ENCODE measurements at places on chromosomes 11 and 22.

- no peak for DNase-seq
These were observed 18.0 kb downstream of the FAM227A start for GRCh38 chr22:38638216-38638615.

DNA sequence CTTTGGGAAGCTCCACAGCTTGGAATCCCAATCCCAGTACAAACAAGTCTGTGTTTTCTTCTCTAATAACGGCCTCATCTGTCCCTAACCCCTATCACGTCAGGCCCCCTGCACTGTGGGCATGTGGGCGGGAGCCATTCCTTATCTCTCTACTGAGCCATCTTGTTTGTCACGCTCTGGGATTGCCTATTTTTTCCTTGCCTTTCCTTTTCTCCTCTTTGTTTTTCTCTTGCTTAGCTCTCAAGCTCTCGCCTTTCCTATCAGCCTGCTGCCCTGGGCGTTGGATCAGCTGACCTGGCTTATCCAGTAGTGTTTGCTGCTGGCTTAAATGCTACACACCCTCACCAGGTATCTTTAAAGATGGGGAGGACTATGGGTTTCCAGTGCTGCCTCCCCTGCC lies 35.8 kb downstream of the ARHGAP1 start:
- DNase-seq: no peak

- DNase-seq: no peak
These were observed 140.8 kb downstream of the SNX19 start for GRCh38 chr11:130775306-130776060.

DNA sequence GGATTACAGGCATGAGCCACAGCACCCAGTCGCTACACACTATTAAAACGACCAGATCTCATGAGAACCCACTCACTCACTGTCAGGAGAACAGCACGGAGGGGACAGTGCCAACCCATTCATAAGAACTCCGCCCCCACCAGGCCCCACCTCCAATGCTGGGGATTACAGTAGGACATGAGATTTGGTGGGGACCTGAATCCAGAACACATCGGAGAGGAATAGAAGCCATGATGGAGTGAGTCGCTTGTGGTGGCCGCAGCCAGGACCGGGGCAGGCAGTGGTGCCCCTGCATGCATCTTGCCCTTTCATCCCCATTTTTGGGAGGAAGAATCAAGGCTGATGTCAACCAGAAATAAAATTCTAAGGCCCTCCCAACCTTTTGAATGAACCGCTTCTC lies 8.7 kb downstream of the NADSYN1 start:
- no peak for DNase-seq

DNA sequence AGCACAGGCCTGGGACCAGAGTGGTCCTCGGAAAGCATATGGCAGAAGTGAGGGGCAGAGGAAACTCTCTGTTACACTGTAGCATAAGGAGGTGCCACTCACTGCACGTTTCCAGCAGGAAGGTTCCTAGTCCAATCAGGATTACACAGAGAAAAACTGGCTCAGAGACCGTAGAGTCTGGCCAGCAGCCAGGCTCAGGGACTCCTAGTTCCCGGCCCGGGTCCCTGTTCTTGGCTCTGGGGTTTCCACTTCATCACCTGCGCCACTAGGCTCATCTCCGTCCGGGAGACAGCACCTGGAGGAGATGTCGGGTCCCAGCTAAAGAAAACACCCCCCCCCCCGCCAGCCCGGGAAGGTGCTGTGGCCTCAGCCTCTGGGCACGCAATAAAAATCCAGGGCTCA lies 1.1 kb downstream of the TTLL12 start:
- DNase-seq: no peak

DNA sequence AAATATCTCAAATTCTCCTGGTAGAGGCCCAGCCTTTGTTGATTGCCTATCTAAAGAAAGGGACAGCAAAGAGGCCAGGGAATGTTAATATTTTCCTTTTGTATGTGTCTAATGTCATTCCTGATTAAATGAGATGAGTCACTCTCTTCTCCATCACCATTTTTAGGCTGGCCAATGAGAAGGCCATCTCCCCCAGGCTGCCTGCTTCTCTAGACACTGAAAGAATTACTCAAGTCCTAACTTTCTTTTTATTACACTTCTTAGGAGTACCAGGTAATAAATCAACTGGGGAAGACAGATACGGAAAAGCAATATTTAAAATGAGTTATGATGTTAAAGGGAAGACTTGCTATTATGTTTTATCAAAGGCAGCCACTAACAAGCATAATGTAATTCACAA lies 259.2 kb upstream of the SORL1-AS1 start:
- no peak for DNase-seq

- peak; percentile 65 for DNase-seq
These were observed 43.2 kb upstream of the VPREB1 start for GRCh38 chr22:22201185-22201929.

DNA sequence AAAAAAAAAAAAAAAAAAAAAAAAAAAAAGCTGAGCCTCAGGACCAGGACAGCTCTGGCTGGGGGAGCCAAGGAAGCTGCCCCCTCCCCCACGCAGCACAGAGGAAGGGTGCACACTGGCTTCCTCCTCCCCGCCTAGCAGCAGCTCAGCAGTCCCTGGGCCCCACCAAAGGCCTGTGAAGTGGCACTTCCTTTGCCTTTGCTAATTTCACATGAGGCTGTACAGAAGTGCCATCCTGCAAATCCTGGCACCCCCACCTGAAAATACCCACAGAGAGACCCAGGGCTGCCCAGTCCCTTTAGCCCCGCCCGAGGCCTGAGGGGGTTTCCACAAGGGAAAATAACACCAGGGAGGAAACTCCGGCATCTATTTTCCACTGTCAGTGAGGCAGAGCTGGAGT lies 3.9 kb downstream of the RHOG start:
- peak; percentile 56 for DNase-seq

- DNase-seq: no peak
These were observed 6.5 kb downstream of the PRDM11 start for GRCh38 chr11:45152740-45153595.

- peak; percentile 38 for DNase-seq
These were observed 1.2 kb upstream of the MICALL1 start for GRCh38 chr22:37904572-37905533.

DNA sequence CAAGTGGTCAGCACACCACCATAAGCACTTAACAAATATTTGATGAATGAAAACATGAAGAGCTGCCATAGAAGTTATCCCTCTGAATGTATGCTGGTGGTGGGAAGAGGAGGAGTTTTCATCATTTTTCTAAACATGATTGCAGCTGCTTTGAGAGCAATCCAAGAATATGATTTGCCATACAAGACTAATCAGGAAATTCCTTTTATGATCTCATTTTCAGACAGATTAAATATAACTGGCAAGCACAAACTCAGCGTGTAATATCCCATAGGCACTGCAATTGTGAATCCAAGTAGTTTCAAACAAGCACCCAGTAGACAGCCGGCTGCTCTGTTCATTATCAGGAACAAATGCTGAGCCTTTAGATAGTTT lies 505.7 kb upstream of the LUZP2 start:
- no peak for DNase-seq
